NCI-H1105 (cell line): ENCODE measurements at places on chromosomes 7 and 10.

GRCh38 chr7:3158341-3158760 is 114.7 kb upstream of the CARD11 start:
- DNase-seq: no peak

DNA sequence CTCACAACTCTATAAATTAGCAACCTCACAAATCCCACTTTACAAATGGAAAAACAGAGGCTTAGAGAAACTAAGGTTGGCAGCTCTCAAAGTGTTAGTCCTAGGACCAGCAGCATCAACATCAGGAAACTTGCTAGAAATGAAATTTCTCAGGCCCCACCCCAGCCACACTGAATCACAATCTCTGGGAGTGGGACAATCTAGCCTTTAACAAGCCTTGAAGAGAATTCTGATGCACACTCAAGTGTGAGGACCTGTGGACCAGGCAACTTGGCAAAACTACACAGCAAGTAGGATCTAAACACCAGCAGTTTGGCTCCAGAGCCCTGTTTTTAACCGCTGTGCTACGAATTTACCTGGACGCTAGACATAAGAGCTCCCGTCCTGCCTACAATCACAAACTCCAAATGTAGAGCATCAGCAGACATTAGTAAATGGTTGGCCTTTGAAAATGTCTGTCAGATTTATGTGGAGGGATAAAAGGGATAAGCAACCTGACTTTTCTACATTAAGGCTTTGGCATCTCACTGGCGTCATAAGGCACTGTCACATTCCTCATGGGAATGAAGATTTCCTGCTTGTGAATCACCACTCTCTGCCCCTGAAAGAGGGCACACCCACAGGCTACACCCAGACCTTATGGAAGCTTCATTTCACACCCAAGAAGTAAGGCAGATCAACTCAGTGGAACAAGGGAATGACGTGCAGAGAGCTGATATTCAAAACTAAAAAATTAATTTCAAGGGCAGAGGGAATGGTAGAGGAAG is 34.5 kb downstream of the PPP1R3C start:
- no peak for DNase-seq

GRCh38 chr10:64505501-64505900 is 984.3 kb downstream of the REEP3 start:
- DNase-seq: no peak

DNA sequence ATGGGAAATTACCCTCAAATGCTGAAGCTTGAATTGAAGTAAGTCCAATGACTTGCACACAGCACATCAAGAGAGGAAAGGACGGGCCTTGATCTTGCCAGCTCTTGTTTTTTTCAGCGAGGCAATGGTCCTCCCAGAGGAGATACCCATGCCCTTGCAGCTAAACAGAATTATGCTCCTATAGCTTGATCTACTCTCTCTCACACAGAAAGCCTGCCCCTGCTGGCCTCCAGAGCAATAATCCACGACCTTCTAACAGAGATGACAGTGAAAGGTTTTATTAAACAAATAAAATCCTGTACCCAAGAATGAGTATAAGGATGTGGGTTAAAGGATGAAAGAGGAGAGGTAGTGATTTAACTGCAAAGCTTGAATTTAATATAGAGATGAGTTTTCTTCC is 268.0 kb downstream of the ADRA2A start:
- no peak for DNase-seq

- peak; percentile 77 for DNase-seq
Observed at GRCh38 chr7:124071843-124072242, 39.0 kb upstream of the TMEM229A start.

- DNase-seq: no peak
Observed at GRCh38 chr7:144098776-144099175, 10.6 kb upstream of the OR2A2 start.

DNA sequence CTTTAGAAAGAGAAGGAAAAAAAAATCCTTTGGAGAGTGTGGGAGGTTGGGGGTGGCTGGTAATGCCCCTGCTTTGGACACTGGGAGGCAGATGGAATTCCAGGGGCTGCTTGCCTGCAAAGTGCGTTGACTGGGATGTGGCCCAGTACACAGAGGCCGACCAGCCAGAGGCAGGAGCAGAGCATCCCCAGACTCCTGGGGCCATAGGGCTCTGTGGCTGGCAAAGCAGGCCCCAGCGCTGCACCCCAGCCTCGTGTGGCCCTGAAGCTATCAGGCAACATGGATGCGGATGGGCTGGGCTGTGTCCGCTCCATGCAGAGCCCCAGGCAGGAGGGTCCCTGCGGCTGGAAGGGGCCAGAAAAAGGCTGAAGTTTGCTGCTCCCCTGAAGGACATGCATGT is 361.6 kb upstream of the FZD8 start:
- DNase-seq: no peak

GRCh38 chr10:68112837-68113236 is 3.5 kb downstream of the MYPN start:
- no peak for DNase-seq

DNA sequence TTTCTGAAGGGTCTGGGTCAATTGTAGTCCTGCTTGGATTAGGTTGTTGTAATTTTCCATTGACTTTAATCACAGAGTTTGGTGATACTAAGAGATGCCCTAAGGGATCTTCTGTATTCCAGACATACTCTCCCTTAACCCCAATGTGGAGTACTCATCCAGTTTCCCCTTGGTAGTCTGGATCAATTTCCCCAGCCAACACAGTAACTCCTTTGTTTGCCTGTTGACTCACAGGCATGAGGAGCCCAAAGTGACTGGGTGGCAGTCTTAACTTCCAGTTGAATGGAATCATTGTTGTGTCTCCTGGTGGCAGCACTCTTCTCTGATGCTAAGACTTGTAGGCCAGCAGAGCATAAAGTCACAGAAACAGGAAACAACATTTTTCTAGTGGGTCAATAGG is 41.5 kb upstream of the PIK3CG start:
- no peak for DNase-seq

GRCh38 chr10:133445751-133446708 is 7.7 kb upstream of the SCART1 start:
- DNase-seq: no peak

- no peak for DNase-seq
Observed at GRCh38 chr7:82755705-82756551, 312.4 kb upstream of the CACNA2D1 start.

DNA sequence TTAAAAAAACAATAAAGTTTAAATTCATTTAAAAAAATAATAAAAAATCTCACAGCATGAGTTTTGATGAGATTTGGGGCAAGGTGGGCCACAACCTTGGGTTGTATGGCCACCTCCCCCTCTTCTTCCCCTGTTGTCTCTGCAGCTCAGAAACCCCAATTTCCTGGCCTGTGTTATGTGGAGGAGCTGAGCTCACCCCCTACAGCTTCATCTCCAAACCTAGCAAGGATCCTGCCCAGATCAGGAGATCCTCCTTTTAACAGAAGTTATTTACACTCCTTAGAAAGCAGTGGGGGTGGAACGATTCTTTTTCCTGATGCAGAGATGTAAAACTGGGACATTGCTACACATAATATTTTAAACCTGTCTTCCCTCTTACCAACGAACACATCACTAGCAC is 6.9 kb upstream of the SH2D4B start:
- DNase-seq: no peak

DNA sequence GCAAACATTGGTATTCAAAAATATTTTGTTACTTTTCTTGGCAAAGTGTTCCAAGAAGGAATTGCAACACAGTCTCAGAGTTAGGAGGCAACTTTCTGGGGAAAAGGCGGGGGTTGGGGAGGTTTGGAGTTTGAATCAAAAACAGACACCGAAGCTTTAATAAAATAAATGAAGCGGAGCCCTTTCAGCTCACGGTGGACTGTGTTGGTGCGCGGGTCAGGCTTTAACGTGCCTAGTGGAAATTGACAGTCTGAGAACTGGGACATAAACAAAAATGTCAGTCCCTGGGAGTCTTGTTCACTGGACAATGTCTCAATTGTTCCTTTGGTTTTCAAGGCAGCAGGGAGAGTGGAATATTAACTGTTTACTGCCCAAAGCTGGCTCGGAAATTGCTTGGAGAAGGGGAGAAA is 109.3 kb downstream of the TCF7L2 start:
- no peak for DNase-seq

- DNase-seq: no peak
Observed at GRCh38 chr10:79055892-79056291, 12.9 kb upstream of the ZMIZ1 start.

- peak; percentile 41 for DNase-seq
Observed at GRCh38 chr7:69599286-69599954, 1.1 kb downstream of the AUTS2 start.

- no peak for DNase-seq
Observed at GRCh38 chr7:105399043-105399725, 10.5 kb upstream of the SRPK2 start.

DNA sequence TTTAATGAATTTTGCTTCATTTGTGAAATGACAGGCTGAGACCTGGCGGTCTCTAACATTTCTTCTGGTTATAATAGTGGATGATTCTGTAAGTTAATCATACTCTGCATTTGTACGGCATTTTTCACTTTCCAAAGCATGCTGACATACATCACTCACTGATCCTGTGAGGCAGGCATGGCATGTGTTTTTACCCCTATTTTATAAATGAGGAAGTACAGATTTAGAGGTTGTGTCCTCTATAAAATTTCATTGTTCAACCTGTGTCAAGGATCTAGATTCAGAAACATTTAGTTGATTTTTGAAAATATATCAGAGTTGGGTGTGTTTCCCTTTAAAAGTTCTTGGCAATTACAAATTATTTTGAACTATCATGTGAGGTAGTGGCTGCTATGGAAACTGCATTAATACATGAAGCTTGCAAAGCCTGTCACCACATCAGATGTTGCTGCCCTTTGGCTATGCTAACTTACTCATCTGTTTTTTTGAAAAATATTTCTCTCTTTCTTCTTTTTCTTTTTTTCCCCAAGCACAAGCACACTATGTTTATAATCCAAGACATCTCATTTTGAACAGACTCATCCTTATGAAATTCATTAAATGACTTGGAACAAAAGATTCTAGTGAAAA is 172.7 kb downstream of the GNAI1 start:
- no peak for DNase-seq

DNA sequence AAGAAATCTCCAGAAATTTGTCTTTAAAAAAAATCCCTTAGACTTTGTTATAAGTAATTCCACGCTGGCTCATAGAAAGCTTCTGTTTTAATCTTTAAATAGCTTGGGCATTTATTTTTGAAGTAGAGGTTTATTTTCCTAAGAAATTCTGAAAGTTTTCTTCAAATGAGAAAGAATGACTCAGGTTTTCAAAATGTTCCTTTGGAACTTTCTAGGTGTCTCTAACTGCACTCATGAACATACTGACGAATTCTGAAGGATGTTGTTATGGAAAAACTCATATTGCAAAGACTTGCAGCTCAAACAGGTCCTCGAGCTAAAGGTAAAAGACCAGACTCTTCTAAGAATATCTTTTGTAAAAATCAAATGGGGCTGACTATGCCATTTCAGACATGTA is 10.7 kb downstream of the DGKI start:
- no peak for DNase-seq

DNA sequence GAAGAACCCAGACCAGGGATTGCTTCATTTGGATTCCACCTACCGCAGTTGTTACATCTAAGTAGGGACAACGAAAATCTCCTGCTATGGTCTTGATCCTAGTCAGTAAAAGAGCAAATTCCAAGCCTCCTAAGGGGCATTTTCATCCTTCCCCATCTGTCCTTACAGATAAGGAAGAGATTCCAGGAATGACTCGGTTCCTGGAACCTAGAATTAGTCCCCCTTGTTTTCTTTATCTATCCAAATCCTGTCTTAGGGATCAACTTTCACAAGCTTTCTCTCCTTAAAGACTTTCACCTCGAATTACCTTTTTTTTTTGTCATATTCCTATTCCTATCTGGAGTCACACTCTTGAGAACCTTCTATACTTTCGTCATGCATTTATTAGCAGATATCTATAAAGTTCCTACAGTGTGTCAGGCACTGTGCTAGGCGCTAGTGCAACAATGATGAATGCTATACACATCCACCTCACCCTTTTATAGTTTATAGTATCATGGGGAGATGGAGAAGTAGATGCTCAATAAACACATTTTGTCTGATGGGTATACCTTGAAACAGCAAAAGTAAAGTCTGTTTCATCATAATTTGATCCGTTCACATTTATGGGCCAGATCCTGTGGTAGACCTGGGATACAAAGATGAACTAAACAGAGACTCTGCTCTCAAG is 39.2 kb downstream of the LAMB4 start:
- no peak for DNase-seq

DNA sequence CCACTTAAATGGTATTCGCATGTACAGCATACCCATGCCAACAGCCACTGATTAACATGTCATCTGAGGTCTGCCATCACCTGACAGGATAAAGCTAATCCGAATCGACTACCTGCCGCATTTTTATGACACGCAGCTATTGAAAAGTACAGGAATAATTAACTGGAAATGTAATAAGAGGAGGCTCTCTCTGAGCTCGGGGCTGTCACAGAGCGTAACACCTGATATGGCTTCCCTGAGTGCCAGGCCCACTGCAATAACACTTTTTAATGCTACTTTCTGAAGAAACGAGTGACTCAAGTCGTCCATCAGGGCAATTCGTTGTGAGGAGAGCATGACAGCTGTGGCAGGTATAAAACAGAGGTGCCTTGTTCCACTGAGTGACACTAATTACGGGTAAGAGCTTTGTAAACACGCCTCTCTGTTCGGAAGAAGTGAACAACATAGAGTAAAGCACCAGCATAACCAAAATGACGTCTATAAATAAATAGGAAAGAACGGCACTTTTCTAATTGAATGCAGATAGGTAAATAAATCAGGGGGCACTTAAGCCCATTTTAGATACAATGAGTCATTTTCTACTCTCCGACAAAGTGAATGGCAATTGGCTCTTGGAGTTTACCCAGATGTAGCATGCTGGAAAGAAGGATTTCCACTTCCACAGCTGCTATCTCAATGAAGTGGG is 56.5 kb upstream of the CREB5 start:
- peak; percentile 98 for DNase-seq

DNA sequence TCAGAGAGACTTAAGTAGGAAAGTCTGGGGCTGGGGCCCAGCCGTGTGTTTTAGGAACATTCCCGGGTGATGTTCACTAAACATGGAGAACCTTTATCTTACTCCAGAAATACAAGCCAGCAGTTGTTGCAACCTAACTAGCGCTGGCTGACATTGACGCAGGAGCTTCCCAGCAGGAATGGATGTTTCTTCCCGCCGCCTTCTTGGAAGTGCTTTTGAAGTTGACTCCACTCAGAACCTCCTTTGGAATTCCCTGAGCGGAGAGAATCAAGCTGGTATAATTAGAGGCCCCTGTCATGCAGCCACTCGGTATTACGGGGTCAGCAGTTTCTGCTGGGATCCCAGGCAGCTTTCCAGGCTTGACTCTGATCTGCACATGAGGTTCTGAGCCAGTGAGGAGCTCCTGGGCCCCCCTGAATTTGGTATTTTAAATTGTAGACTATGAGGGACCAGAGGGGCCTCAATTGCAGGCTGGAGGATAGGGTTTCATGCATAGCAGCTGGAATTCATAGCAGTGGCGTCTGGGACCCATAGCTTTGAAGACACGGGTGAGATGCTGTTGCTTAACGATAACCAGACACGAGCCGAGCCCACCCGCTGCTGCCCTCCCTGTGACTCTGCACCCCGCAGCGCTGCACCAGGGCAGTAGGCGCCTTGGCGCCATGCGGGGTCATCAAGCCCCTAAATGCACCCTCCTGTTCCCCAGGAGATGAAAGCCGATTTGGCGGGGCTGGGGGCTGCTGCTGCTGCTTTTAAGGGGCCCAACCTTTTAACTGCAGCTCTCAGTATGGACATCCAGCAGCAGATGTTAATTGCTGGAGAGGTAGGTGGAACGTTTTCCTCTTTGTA is 61.8 kb downstream of the EEPD1 start:
- DNase-seq: no peak
